ENCODE measurements at places on chromosomes 12 and 14.

- DNase-seq: peak; percentile 43
These were observed 76.6 kb upstream of the PPFIA2 start for GRCh38 chr12:81835783-81836182.

DNA sequence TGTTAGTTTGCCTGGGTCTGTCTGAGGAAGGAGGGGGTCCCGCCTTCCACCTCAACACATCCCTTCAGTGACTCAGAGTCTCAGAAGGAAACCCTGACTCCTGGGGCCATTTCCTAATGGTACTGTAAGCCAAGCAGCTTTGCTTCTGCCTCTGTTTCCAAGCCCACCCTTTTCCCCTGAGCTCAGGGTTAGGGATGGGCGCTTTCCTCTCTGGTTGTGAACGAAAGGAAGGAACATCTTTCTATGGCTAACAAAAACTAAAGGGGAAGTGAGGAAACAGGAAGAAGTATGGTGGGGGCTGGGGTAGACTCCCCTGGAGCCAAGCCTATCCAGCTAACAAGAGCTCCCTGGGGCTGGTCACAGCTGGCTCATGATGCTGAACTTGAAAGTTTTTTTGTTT is 11.6 kb upstream of the UNC119B start:
- no peak for DNase-seq

DNA sequence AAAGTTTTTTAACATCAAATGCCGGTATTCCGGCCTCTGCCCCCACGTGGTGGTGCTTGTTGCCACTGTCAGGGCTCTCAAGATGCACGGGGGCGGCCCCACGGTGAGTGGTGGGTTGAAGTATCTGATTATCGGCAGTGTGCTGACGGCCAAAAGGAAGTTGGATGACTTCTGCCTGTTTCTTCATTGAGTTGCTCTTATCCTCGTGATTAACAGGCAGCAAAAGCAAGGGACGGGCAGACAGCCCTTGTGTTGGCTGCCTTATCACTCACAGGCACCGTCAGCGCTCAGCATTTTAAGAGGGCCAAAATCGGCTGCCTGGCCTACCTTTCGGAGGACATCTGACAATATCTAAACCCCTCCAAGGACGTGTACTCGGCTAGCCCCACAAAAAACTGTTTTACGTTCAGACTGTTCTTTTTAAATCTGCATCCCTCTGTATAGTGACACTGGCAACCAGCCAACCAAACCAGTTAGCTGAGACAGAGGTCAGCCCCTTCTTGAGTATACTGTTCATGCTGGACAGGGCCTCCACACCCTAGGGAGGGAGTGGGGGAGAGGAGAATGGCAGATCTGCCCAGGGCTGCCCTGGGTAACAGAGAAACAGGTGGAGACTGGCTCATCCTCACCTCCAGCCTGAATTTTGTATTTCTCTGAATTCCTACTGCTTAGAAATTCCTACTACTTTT is 22.9 kb upstream of the AKAP5 start:
- no peak for DNase-seq

DNA sequence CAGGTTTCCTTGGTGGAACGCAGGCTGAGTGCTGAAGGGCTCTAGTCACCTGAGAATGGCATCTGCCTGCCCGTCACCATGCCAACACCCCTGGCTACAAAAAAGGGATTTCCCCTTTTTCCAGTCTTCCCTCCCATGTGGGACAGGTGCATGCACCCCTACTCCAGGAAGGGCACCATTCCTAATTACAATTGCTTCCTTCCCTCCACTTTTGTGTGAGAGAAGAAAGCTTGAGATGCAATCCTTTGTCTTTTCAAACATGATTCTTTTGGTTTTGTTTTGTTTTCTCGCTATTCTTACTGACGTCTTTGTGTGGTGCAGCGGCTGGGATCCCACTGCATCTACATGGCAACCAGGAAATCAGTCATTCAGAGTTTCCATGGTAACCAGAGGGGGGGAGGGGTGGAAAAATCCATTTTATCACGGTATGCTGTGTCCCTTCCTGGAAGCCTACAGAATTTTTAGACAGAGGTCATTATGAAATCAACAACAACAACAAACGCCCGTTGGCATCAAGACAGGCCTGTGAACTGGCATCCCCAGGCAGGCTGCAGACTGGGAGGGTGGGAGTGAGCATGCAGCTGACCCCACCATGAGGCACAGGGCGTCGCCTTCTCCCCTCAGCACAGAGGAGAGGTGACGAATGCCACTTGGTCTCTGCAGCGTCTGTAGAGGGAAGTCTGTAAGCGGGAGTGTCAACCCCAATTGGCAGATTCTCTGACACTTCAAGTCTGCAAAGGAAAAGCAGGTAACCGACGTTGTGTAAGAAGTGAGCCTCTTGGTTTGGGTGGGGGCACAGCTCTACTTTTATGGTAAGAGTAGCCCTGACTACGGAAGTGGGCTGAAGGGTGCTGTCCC is 13.6 kb upstream of the GNG2 start:
- peak; percentile 89 for DNase-seq

DNA sequence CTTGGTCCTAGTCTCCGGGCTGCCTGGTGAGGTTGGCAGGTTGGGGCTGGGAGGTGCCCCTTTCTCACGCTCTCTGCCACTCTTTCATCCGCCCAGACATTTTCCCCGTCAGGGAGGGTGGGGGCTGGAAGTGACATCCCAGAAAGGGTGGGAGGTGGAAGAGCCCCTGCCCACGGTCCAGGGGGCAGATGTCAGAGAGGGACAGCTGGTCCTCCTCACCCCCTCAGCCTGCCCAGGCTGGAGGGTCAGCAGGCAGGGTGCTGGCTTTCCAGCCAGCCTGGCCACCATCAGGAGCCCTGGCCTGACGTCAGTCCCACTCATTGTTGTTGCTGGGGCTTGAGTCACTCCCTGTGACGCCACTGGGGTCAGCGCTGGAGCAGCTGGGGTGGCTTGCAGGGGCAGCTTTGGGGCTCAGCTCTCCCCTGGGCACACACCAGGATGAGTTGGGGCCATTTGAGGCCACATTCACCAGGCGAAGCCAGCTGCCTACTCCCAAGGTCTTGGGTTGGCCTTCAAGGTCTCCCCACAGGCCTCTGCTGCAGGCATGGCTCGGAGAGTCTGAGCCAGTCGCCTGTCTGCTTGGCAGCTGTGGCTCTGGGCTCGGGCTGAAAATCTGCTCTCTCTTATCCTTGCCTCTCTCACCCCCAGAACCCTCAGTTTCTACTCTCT is 5.7 kb upstream of the ATG101 start:
- DNase-seq: no peak

DNA sequence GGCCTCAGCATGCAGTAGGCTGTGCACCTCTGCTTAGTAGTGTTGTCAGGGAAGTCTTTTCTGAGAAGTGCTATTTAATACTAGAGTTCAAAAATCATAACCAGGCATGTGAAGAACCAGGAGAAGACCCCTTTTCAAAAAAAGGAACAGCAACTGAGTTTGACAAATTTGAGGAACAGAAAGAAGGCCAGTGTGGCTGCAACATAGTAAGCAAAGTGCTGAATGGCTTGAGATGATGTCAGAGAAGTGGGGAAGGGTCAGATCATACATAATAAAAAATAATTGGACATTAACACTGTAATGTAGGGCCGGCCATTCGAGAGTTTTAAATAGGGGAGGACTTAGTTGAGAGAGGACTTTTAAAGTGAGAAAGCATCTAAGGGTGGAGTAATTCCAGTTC is 11.1 kb upstream of the CNTN1 start:
- DNase-seq: no peak

- no peak for DNase-seq
These were observed 1.3 kb upstream of the SETD1B start for GRCh38 chr12:121802485-121802842.

DNA sequence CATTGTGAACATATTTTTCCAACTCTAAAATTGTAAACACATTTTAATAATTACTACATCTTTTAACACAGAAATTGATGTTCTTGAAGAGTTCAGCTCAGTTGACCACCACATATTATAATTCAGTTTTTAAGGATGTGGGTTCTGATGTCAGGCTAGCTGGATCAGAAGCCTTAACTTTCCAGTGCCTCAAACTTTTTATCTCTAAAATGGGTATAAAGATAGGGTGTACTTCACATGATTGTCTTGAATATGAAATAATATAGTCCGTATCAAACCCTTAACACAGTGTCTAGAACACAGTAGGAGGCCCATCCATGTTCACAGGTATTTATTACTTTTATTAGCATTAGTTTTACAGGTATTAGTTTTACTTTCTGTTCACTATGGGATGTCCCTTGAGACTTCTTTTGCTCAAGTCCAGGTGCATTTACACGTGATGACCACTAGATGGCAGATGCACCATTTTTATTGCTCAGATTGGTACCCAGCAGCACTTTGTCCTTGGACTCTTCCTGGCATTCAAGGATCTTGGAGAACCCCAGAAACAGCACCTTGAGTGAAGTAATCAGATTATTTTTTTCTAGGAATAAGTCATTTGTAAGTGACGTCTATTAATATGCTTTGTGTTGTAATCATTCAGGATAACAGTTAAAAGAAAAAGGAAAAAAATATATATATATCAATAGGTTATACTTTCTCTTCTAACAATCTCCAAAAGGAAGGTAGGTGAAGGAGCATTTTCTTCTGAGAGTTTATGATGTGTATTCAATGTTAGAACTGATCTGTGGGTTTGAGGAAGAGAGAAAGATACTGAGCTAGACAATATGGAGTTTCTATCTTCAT is 580.2 kb downstream of the ETNK1 start:
- no peak for DNase-seq

GRCh38 chr12:10632226-10632625 is 18.8 kb upstream of the MAGOHB start:
- DNase-seq: no peak

GRCh38 chr12:53352331-53353256 is 16.4 kb upstream of the SP7 start:
- peak; percentile 86 for DNase-seq

GRCh38 chr14:33534632-33535031 is 416.2 kb downstream of the EGLN3 start:
- no peak for DNase-seq

- DNase-seq: no peak
These were observed 137.7 kb downstream of the SPTSSA start for GRCh38 chr14:34324363-34324795.

GRCh38 chr12:3483089-3483488 is 7.9 kb upstream of the PRMT8 start:
- no peak for DNase-seq

DNA sequence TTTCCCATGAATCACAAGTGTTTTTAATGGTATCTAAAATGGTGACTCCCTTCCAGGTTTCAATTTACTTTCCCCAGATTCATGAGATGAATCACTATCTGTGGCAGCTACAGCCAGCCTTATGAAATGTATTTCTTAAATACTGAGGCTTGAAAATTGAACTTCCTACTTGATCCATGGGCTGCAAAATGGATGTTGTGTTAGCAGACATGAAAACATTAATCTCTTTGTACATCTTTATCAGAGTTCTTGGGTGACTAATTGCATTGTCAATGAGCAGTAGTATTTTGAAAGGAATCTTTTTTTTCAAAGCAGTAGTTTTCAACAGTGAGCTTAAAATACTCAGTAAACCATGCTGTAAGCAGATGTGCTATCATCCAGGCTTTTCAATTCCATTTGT is 250.8 kb downstream of the SLC6A15 start:
- no peak for DNase-seq

- no peak for DNase-seq
These were observed 67.9 kb downstream of the TSPAN9 start for GRCh38 chr12:3145033-3145432.

GRCh38 chr12:127923501-127923900 is 343.5 kb upstream of the TMEM132C start:
- no peak for DNase-seq

DNA sequence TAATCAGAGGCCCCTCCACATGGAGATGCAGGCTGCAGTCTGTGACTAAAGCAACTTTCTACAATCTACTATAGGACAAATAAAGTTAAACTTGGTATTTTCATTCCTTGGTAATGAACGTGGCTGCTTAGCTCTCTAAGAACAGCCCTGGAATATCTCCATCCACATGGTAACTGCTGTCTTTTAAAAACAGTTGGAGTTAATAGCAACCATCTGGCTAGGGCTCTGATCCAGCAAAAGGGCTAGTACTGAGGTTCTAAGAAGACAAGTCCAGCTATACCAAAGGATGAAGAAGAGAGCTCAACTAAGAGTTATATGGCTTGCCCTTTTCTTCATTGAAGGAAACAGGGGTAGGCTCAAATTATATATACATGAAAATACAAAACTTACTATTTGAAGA is 920.1 kb downstream of the FLRT2 start:
- no peak for DNase-seq

DNA sequence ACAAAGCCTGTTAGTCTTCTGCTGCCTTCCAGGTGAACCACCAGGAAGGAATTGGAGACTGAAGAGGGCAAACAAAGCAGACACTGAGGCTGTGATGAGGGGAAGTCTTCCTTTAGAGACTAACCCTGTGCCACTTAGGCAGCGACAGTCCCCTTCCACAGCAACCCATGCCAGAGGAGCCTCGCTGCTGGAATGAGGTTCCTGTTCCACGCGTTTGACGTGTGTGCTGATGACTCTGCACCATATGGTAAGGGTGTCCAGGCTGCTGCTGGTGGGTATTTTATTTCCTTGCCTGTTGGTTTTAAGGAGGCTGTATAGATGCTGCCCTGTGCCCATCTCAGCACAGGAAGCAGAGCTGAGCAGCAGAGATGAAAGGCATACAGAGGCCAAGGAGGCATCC is 361.9 kb upstream of the FKBP4 start:
- no peak for DNase-seq

DNA sequence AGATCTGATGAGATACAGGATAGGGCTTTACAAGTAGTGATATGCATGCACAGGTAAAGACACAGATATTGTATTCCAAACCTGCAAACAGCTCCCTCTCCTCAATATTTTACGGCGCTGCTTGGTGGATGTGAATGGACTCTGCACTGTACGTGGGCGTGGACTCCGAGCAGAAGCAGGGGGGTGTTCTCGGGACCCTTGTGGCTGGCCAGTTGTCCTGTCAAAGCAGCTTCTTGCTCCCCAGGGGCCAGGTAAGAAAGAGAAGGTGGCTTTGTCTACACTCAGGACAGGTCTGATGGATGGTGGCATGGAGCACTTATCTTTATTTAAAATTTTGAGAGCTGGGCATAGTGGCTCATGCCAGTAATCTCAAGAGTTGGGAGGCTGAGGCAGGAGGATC is 29.5 kb upstream of the CLMN start:
- no peak for DNase-seq

GRCh38 chr12:38875586-38876228 is 29.7 kb downstream of the CPNE8 start:
- no peak for DNase-seq

DNA sequence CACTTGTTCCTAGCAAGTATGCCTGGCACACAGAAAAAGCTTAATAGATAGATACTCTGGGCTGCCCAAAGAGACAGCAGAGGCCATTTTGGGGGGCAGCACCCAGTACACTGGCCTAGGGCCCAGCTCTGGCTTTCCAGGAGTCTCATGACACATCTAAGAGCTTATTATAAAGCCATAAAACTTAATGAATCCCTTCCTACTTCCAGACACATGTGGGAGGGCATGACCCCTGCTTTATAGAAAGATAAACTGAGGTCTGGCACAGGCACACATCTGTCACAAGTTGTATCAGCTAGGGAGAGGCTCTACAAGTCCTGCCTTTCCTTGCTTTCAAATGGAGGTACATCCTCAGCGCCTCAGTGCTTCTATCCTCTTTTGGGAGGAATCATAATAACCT is 27.1 kb downstream of the FMNL3 start:
- no peak for DNase-seq

All from activated CD4-positive, alpha-beta T cell treated with anti-CD3 and anti-CD28 coated beads, Interleukin-2, amount 50 U/mL, for 48 hours (primary cell).